ENCODE measurements at places on chromosomes 1 and 21.
A peak's percentile ranks its signal among the peaks of the same experiment; 100 is the strongest.

- DNase-seq = no peak
These were observed 248.3 kb upstream of the KAZN start for GRCh38 chr1:14350197-14350596.

GRCh38 chr1:50949286-50949982 lies 10.6 kb downstream of the FAF1 start:
- no peak for DNase-seq

DNA sequence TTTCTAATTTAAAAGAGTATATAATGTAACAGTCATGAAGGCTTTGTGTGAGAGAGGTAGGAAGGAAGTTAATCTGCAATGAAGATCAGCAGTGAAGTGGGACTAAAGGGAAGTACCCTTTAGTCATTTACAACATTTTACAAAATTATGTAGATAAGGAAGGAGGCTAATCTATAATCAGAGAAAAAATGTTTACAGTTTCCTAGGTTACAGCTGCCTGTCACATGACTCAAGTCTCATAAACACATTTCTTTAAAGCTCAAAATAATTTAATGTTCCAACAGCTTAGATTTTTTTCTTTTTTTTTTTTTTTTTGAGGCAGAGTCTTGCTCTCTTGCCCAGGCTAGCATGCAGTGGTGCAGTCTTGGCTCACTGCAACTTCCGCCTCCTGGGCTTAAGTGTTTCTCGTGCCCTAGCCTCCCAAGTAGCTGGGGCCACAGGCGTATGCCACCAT lies 26.2 kb upstream of the CAP1 start:
- DNase-seq = no peak

DNA sequence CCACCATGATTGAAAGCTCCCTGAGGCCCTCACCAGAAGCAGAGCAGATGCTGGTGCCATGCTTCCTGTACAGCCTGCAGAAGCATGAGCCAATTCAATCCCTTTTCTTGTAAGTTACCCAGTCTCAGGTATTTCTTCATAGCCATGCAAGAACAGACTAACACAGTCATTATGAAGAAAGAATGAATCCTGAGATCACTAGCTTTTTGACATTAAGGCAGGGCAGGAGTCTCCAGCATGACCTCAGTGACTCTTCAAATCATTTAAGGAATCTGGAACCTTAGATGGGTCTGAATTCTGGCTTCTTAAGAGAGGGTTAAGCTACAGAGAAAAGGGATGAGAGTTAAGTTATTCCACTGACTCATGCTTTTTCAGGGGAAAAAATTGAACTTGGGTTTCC lies 79.0 kb downstream of the PTPN14 start:
- DNase-seq = no peak

GRCh38 chr1:156804572-156805243 lies 11.9 kb downstream of the SH2D2A start:
- no peak for DNase-seq

GRCh38 chr1:234114648-234115307 lies 210.3 kb downstream of the SLC35F3 start:
- DNase-seq = peak; percentile 84

DNA sequence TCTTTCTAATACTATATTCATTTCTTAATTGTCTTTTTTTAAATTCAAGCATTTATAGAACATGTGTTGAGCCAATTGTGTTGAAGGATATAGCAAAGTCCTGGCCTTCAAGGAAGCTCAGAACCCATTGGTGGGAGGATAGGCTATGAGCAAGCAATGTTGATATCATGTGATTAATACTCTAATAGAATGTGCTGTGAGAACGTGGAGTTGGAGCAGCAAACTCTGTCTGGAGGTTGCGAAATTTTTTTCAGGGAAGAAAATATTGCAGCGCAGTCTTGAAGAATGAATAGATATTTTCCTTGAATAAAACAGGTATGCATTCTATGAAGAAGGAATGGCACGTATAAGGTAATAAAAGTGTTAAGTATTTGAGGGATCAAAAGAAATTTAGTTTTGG lies 229.2 kb upstream of the KCNK2 start:
- DNase-seq = no peak

- no peak for DNase-seq
These were observed 24.4 kb upstream of the DUSP23 start for GRCh38 chr1:159756397-159756796.
